Pancreas (tissue), 10 donors: ENCODE measurements at places on chromosomes 7 and 10.

GRCh38 chr7:44103923-44104859 is at the start of gene AEBP1:
TSS of gene AEBP1 (plus strand) at chr7:44104345. CDS start at chr7:44104666, 321 bp downstream.
- peak; percentile 30 for DNase-seq

GRCh38 chr10:72954596-72955554 is at the start of gene PLA2G12B:
TSS of gene PLA2G12B (minus strand) at chr10:72954806. CDS start at chr10:72954685, 121 bp downstream.
- DNase-seq: no peak

DNA sequence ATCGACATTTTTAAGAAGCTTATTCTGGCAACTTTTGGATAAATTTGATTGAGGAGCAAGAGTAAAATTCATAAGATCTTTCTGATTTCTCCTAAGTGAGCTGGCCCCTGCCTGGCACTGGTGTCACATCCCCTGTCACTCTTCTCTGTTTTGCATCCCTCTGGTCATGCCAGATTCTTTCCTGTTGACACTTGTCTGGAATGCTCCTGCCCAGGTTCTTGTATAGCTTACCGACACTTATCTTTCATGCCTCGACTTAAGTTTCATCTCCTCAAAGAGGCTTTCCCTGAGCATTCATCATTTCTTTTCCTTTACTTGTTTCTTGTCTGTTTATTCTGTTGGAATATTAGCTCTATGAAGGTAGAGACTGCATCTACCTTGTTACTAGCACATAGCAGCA is 22.2 kb upstream of the AASS start:
- no peak for DNase-seq

DNA sequence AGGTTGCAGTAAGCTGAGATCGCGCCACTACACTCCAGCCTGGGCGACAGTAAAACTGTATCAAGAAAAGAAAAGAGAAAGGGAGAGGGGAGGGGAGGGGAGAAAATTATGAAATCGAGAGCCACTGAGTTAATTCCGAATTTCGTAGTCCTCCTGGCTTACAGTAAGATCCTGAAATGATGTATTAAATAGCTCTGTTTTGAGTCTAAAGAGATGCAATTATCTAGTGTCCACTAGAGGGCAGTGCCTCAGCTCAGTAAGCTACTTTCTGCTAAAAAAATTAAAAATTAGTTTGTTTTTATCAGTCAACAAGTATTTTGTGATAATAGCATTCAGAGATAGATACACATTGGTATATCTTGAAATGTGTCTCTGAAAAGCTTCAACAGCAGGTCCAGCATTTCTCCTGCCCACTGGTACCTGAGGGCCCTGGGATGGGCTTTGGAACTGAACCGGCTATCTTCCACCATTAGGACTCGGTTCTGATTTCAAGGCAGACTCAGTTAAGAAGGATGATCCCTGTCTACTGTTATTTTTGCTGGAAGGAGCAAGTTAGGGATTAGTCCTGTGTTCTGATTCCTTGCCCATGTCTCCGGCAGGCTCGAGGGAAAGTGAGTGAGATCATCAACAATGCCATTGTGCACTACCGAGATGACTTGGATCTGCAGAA is 19.5 kb downstream of the TSPAN33 start:
- no peak for DNase-seq

- DNase-seq: no peak
These were observed 70.0 kb downstream of the VOPP1 start for GRCh38 chr7:55502124-55502857.

DNA sequence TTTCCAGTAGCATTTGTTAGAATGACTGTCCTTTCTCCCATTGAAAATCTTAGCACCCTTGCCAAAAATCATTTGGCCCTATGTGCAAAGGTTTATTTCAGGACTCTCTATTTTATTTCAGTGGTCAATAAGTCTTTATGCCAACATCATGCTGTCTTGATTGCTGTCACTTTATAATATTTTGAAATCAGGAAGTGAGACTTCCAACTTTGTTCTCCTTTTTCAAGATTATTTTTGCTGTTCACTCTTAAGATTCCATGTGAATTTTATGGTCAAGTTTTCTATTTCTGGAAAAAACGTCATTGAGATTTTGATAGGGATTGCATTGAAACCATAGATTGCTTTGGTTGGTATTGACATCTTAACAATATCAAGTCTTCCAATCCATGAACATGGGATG is 65.1 kb downstream of the PAXIP1 start:
- no peak for DNase-seq
